ENCODE measurements at places on chromosomes 12 and 14. TPM values are rescaled to one million over a fixed set of nuclear protein-coding genes. Genes with fewer than 3 reads are reported as not detected.

DNA sequence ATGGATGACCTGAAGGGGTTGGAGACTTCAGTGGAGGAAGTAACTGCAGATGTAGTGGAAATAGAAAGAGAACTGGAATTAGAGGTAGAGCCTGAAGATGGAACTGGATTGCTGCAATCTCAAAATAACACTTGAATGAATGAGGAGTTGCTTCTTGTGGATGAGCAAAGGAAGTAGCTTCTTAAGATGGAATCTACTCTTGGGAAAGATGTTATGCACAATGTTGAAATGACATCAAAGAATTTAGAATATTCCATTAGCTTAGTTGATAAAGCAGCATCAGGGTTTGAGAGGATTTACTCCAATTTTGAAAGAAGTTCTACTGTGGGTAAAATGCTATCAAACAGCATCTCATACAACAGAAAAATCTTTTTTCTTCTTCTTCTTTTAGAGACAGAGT, 186.4 kb upstream of the PRKD1 start:
- DNase-seq: no peak

DNA sequence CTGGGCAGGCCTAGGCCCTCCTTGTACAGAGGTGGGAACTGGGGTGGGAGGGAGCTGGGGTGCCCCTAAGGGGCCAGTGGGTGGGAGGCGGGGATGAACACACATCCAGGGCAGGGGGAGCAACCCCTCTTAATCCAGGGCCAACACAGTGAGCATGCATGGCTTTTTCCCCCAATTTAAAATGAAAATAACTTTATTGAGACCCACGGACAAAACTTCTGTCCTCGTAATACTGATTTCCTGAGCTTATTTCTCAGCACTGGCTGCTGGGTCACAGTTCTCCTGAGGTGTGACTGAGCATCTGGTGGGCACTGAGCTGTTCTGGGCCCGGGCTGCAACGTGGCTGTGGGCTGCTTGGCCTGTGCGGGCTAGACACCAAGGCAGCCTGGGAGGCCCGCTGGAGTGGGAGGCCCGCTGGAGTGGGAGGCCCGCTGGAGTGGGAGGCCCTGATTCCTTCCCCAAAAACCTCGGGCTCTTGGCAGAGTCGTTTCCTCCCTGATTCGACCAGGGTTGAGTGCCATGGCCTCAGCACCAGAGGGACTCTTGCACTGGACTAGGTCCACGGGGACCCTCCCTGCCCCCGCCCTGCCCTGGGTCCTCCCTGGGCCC, 24.9 kb upstream of the TRAF3 start:
- DNase-seq: no peak

DNA sequence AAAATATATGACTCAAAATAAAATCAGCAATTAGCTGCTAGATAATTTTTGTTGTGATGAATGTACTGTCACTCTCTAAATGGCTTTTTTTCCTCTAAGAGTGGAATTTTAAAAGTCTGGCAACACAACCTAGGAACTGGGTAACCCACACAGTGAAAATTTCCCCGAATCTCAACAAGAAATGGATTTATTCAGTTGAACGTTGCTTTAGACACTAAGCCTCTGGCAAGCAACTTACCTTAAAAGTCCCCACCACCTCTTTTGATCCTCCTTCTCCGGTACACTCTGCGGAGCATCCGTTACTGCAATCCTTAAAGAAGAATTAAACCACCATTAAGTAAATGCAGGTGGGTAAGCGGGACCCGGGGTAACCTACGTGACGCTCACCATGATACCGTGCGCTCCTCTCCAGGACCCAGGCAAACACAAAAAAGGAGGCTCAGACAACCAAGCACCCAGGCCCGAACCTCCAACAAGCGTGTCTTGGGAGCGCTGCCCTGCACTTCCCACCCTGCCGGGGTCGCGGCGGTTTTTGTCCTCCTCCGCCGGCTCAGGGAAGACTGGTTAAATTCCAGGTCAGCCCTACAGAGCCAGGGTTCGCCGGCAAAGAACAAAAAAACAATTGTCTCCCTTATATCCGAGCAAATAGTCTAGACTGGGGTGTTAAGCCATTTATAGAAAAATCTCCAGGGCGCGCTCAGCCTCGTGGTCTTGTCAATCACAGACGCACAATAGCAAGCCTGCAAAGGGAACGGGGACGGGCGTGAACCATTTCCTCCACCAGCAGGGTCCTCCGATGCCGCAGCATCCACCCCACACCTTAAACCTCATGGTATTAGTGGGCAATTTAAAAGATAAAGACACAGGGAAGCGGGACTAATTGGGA, 47.1 kb downstream of the BCAT1 start:
- no peak for DNase-seq

The LRCOL1 gene
- total RNA-seq: not detected

The TCTN1 gene
- total RNA-seq: 8.5 TPM

DNA sequence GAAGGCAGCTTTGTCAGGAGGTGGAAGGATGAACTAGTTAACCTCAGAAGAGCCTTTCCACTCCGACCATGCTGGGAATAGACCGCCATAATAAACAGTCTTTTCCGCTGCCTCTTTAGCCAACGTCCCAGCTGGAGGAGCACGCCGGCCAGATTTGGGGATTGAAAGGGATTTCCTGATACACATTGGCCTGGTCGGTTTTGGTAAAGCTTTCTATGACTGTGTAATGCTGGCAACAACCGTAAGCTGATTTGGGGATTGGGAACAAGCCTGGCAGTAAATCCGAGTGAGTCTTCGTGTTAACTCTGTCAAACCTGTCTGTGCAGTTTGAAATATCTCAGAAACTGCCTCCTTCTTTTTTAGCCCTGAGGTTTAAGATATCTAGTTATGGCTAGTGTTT, 87.0 kb downstream of the DAD1 start:
- DNase-seq: no peak

DNA sequence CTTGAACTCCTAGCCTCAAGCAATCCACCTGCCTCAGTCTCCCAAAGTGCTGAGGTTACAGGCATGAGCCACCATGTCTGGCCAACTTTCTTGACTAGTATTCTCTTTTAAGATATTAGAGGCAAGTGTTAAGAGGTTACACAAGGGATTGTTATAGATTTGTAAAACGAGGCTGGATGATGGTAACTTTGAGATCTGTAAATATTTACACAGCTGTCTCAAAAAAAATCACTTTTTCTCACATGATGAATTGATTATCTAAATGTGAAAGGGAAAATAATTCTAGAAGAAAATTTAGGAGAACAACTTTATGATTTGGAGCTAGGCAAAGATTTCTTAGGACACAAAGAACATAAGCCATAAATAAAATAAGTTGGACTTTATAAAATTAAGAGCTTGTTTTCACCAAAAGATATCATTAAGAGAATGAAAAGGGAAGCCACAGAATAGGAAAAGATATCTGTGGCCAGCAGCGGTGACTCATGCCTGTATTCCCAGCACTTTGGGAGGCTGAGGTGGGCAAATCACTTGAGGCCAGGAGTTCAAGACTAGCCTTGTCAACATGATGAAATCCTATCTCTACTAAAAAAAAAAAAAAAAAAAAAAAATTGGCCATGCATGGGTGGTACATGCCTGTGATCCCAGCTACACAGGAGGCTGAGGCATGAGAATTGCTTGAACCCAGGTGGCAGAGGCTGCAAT, 77.4 kb downstream of the BBS10 start:
- DNase-seq: no peak

The TMTC1 gene
- total RNA-seq: 0.40 TPM

DNA sequence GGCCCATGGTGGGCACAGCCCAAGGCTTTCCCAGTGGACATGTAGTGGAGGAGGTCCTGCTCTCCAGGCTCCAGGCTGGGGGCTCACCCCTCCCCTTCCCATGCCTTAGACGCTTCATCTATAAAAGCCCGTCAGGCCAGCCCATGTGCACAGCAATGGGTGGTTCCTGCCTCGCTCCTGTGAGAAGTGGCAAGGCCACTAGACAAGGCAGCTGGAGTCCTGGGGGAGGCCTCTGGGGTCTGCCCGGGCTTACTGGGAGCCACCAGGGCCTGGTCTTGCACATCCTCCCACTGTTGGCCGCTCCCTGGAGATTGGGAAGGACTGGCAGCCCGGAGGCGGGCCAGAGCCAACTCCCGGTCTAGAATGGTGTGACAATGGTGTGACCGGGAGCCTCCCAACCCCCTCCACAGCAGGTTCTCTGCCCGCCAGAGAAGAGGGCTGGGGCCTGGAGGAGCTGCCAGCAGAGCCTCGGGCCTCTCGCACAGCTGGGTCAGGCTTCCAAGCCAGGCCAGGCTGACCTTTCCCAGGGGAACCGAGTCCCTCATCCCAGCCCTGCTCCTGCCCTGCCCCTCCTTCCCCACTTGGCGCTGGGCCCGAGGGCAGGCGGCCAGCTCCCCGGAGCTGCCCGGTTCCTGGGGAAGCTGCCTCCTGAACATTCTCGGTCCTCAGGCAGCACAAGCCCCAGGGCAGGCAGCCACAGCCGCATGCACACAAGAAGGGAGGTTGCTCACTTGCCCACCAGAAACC, 97.9 kb downstream of the RFLNA start:
- no peak for DNase-seq

- no peak for DNase-seq
Observed at GRCh38 chr12:53057816-53058500, 8.1 kb downstream of the TNS2 start.

The TSHR gene
- 0.13 TPM for total RNA-seq

GRCh38 chr14:36243183-36243582, 66.7 kb upstream of the PTCSC3 start:
- DNase-seq: no peak

DNA sequence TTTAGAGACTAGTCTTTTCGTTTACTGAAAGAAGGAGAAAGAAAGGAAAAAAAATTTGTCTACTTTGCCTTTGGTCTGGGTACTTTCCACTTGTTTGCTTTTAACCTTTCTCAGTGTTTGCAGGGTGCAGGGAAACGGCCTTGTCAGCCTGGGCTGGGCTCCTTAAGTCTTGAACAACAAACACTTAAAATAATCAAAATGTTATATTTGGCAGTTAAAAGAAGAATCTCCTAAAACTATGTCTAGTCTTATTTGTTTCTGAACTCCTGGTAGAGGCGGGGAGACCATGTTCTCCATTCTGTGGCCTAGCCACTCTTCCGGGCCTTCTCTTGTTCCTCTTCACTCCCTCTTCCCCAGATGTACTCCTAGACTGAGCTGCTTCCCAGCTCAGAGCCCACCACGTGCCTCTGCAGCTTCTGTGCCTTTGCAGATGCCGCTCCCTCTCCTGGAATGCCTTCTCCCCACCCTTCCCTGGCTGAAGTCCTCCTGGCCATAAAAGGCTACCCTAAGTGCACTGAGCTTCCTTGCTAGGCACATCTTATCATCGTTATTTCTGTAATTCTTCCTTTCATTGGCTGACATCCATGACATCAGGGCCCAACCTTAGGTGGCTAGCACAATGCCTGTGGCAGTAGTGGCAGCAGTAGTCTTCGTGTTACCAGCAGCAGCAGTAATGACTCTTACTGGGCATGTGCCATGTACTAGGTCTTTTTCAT, 432.9 kb downstream of the ZFP36L1 start:
- no peak for DNase-seq

DNA sequence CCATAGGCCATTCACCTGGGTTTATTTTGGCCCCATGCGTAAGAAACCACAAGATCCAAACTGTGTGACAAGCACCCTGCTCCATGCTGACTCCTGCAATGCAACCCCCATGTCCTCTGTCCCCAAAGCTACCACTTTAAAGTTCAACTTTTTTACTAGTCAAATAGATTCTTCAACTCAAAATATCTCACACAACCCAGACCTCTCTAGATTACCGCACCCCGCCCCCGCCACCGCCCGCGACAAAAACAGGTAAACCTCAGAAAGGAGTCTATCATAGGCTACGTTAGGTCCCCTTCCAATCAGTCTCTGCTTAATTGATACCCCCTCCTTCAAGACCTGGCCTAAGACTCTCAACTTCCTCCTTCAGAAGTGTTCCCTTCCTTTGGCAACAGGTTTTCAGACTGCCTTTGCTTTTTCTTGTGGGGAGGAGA, 2.2 kb downstream of the ZFP36L1 start:
- DNase-seq: no peak

DNA sequence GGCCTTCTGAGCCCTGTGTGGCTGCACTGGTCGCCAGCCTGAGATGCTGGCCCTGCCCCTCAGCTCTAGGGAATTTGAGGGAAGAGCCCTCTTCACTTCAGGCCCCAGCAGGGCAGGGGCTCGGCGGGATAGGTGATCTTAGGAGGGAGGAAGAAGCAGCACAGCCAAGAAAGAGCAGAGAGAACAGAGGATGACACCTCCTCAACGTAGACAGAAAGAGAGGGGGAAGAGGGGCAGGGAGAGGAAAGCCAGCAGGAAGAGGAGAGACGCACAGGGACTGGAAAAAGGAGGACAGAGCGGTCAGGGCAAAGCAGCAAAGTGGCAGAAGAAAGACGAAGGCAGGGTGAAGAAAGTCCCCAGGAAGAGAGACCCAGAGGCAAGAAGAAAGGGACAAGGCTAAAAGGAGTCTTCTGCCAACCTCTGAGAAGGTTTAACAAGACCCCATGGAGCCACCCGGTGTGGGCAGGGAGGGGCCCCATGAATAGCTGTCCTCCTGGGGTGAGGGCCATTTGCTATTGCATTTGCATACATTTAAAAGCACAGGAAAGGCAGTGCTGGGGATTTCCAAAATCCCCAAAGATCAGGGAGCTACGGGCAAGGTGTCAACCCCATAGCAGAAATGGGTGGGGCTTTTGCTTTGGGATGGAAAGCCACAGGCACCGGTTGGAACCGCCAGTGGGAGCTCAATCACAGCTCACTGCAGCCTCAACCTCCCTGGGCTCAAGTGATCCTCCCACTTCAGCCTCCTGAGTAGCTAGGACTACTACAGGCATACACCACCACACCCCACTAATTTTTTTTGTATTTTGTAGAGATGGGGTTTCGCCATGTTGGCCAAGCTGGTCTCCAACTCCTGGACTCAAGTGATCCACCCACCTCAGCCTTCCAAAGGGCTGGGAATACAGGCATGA, 22.7 kb downstream of the CMKLR1 start:
- no peak for DNase-seq

- no peak for DNase-seq
Observed at GRCh38 chr14:52891800-52892199, 59.0 kb downstream of the FERMT2 start.

- DNase-seq: no peak
Observed at GRCh38 chr12:15130541-15130940, 90.7 kb downstream of the RERG start.

All from T-helper 17 cell (primary cell).